Activated CD8-positive, alpha-beta memory T cell treated with anti-CD3 and anti-CD28 coated beads for 1 hour (primary cell): ENCODE measurements at places on chromosomes 1 and 21.

- DNase-seq, result no peak
Observed at GRCh38 chr1:100950781-100951180, 54.9 kb downstream of the SLC30A7 start.

GRCh38 chr1:50111503-50111902, 2.8 kb downstream of the ELAVL4 start:
- no peak for DNase-seq

DNA sequence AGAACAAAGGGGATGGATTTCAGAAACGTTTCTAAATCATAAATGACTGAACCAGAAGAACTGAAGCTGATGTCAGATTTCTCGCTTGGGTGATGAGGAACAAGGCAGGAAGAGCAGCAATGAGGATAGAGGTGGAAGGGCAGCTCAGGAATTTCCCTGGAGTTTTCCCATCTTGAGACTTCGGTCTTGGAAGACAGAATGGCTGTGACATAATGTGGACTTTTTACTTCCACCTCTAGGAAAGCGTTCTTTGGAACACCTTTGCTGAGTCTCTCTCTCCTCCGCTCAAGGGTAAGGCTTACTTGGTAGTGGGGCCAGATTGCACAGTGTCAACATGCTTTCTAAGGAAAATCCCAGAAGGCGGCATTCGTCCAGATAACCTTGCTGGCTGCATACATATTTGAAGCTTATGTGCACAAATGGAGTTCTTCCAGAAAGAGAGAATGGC, 36.6 kb downstream of the DEGS1 start:
- no peak for DNase-seq

DNA sequence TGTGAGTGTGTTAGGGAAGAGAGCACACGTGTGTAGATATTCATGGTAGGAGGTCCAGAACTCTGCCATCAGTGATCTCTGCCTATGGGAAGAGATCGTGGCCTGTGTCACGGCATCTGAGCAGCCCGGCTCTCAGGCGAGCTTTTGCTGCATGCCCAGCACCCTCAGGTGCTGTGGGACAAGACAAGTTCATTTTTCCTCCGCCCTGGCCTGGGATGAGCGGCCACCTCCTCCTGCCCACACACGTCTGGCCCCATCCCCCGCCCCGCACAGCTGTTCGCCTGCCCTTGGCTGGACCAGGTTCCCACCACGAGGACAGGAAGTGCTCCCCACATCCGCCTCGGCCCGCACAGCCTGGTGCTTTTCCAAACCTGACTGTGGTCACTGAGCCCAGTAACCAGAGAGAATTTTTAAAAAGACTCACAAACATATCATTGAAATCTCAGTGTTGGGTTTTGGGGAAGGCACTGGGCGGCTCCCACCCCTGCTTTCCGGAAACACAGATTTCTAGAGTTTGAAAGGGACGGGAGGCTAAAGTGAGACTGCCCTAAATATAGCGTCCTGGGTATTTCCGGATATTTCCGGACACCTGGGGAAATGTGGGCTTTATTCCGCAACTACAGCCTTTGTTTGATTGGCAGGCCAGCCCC, 18.0 kb downstream of the BMP8A start:
- DNase-seq, result no peak

GRCh38 chr1:76317299-76317900, 242.9 kb downstream of the ST6GALNAC3 start:
- no peak for DNase-seq

GRCh38 chr1:218694085-218694484, 348.9 kb downstream of the TGFB2 start:
- no peak for DNase-seq

- no peak for DNase-seq
Observed at GRCh38 chr1:111599781-111600693, 19.6 kb upstream of the RAP1A start.

GRCh38 chr1:8736927-8737326, 80.5 kb downstream of the RERE start:
- DNase-seq, result no peak

- no peak for DNase-seq
Observed at GRCh38 chr21:42200906-42201614, 17.9 kb upstream of the ABCG1 start.

GRCh38 chr1:154520333-154520732, 18.1 kb upstream of the SHE start:
- no peak for DNase-seq

DNA sequence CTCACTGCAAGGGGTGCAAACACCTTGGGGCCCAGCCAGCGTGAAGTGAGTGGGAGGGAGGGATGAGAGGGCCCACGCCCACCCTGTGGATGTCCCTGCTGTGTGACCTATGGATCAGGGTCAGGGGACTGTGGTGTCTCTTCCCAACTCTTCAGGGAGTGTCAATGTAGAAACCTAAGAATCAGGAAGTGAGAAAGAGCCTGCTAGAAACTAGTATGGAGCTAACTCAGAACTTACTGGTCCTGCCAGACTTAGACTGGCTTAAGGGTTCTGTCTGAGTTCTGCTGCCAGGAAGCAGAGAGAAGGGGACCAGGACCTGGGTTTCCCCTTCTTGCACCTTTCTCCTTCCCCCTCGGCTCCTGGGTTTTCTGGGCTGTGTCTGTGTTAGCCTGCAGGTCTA, 1.8 kb upstream of the IL10 start:
- DNase-seq, result no peak
